ENCODE measurements at places on chromosomes 4 and X. TPM values are rescaled to one million over a fixed set of nuclear protein-coding genes. Genes with fewer than 3 reads are reported as not detected.

The CSAG1 gene
- not detected for total RNA-seq

The CXCL5 gene
- total RNA-seq: 0.14 TPM

The ZMAT1 gene
- 7.3 TPM for total RNA-seq

The MFAP3L gene
- total RNA-seq: 10.0 TPM

The SPANXA1 gene
- total RNA-seq: 3.2 TPM

The KLHL34 gene
- 0.05 TPM for total RNA-seq

The ADH5 gene
- total RNA-seq: 127 TPM

The UBL4A gene
- 53.7 TPM for total RNA-seq

The TMPRSS11A gene
- total RNA-seq: 0.45 TPM

The FAM53A gene
- 16.8 TPM for total RNA-seq

The FGD1 gene
- 7.0 TPM for total RNA-seq

The FATE1 gene
- total RNA-seq: not detected

The MAGED4 gene
- total RNA-seq: 7.9 TPM

The TXK gene
- 0.46 TPM for total RNA-seq

The C4orf50 gene
- total RNA-seq: 2.8 TPM

The RPS6KA6 gene
- total RNA-seq: 5.3 TPM

The EXOC1 gene
- 24.8 TPM for total RNA-seq

The ODAM gene
- not detected for total RNA-seq

The ARAP2 gene
- total RNA-seq: 10.3 TPM

The MAMLD1 gene
- total RNA-seq: 51.7 TPM

The PAGE5 gene
- total RNA-seq: 11.1 TPM

The PDLIM3 gene
- 139 TPM for total RNA-seq

The AFP gene
- 0.45 TPM for total RNA-seq

The HTR2C gene
- not detected for total RNA-seq

The USP9X gene
- 47.9 TPM for total RNA-seq

The PNCK gene
- total RNA-seq: 50.6 TPM

The SPANXA2 gene
- total RNA-seq: not detected

The GLOD5 gene
- total RNA-seq: 0.41 TPM

The SH3D19 gene
- total RNA-seq: 27.1 TPM

The GRIA2 gene
- total RNA-seq: 0.91 TPM

The GPRASP1 gene
- total RNA-seq: 15.8 TPM

The ATP8A1 gene
- total RNA-seq: 18.6 TPM

The USP26 gene
- total RNA-seq: 4.5 TPM

The MAGEB2 gene
- total RNA-seq: not detected

The TRIM75 gene
- not detected for total RNA-seq

The FAM149A gene
- 27.0 TPM for total RNA-seq

The ZNF595 gene
- total RNA-seq: 83.6 TPM

The POLN gene
- 15.2 TPM for total RNA-seq

The CTAG2 gene
- total RNA-seq: 15.4 TPM

The STPG2 gene
- 1.1 TPM for total RNA-seq

The GLRB gene
- total RNA-seq: 12.7 TPM

The FMR1 gene
- total RNA-seq: 34.6 TPM

The SHISA3 gene
- total RNA-seq: 0.36 TPM

The TRIML1 gene
- 2.2 TPM for total RNA-seq
